Left renal pelvis (tissue), 4 donors: ENCODE measurements at places on chromosomes 1 and 21. TPM values are rescaled to one million over a fixed set of nuclear protein-coding genes. Genes with fewer than 3 reads are reported as not detected.

The CRABP2 gene
- 313 TPM for polyA plus RNA-seq

The SLC5A3 gene
- polyA plus RNA-seq, result 48.9 TPM

GRCh38 chr1:241846862-241847539 lies 1.0 kb upstream of the EXO1 start:
- no peak for DNase-seq

DNA sequence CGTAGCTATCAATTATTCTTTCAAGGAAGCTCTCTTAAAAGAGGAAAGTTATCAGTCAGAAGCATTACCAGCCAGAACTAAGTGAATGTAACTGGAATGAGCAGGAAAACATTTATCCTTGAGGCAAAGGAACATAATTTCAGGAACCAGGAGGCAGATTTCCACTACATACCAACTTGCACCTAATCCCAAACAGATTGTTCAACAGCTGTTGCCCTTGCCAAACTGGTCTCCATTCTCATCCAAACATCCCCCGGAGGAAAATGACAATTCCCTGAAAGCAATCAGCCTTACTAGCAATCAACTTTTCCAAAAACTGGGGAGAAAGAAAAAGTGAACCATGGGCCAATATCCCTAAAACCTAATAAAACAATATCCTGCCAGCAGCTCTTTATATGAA lies 35.0 kb downstream of the ENAH start:
- DNase-seq, result no peak
